Lung (tissue), 17 donors: ENCODE measurements at places on chromosomes 2 and 18. TPM values are rescaled to one million over a fixed set of nuclear protein-coding genes. Genes with fewer than 3 reads are reported as not detected.

GRCh38 chr2:29528891-29529520 lies 392.4 kb downstream of the ALK start:
- H3K36me3 ChIP-seq: no peaks in the 10 kb centered on the region
- no peaks in the 10 kb centered on the region for H3K4me1 ChIP-seq
- H3K27ac ChIP-seq: no peak overlapping the region
- DNase-seq: peak; percentile 39
- H3K4me3 ChIP-seq: no peak overlapping the region
- no peaks in the 10 kb centered on the region for H3K27me3 ChIP-seq

DNA sequence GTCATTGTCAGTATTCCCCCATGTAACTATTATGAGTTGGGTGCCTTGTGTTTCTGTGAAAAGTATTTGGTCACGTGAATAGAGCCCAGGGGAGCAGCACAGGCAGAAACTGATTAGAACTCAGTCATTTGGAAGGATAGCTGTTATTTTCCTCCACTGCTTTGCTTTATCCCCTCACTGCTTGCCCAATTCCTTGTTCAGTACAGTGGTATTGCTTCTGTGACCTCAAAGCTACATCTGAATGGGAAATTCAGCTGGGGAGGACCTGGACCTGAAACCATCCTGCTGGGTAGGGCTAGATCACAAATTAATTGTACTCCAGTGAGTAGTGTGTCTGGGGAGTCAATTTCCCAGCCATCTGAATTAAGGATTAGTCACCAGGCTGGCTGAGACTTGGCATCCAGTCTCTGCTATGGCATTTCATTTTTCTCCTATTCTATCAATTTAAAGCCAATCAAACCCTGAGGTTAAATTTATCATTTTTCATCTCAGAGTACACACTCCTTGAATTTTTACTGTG lies 1231.6 kb upstream of the GYPC start:
- H3K36me3 ChIP-seq: no peaks in the 10 kb centered on the region
- H3K4me1 ChIP-seq: no peaks in the 10 kb centered on the region
- H3K27me3 ChIP-seq: no peaks in the 10 kb centered on the region
- DNase-seq: no peak
- no peak overlapping the region for H3K27ac ChIP-seq

GRCh38 chr18:75110846-75111415 lies 98.0 kb downstream of the PTGR3 start:
- H3K36me3 ChIP-seq: no peaks in the 10 kb centered on the region
- H3K4me1 ChIP-seq: no peaks in the 10 kb centered on the region
- DNase-seq: no peak
- no peaks in the 10 kb centered on the region for H3K27me3 ChIP-seq

DNA sequence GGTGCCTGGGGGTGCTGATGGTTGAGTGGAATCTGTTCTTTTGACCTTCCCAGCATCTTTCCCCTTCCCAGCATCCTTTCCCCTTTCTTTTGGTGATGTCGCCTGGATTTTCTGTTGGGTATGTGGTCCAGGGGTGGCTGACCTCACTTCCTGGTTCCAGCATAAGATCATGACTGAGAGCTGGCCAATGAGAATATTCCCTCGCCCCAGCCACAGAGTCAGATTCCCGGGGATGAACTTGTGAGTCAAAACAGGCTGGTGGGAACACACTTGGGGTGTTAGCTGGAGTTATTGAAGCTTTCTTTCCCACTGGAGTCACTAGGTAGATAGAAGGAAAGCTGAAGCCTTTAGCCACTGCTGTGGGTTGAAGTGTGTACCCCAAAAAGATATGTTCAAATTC lies 28.0 kb upstream of the FOSL2 start:
- no peak for DNase-seq
- peaks cover 10% of the 10 kb centered on the region for H3K4me1 ChIP-seq
- H3K27me3 ChIP-seq: no peaks in the 10 kb centered on the region
- no peak overlapping the region for H3K27ac ChIP-seq

REEP1 gene
- 19.7 TPM for total RNA-seq

DNA sequence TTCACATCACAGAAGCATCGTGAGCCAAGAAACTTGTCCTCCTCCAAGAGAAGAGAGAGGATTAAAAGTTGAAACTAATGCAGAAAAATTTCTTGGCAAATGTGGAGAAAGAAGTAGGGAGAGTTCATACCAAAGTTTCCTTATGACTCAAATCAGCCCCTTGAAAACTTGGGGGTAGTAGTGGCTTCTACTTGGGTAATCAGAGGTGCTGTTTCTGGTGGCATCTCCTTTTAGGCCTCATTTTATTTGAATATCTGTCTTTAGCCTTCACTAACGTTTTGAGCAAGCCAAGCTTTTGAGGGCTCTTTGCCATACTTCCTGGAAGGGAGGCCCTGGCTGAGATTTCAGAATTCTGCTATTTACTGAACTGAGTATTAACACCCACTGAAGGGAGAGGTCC lies 515.3 kb upstream of the MEX3C start:
- no peaks in the 10 kb centered on the region for H3K27me3 ChIP-seq
- no peaks in the 10 kb centered on the region for H3K4me1 ChIP-seq
- no peaks in the 10 kb centered on the region for H3K36me3 ChIP-seq
- H3K4me3 ChIP-seq: no peak overlapping the region
- DNase-seq: no peak

DNA sequence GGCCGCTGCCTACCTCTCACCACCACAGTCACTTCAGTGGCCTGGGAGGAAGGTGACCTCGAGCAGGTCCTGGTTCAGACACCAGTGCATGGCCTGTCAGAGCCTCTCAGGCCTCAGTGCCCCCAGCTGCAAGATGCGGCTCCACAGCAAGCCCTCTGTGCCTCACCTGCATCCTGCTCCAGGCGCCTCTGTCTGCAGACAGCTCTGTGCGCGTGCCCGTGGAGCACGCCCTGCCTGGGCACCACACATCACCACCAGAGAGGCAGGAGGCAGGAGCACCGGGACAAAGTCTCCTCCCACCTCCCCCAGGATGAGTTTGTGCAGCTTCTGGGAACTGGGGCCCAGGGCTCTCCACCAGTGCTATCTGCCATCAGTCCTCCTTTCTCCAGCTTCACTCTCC lies 98.7 kb downstream of the TFCP2L1 start:
- H3K4me1 ChIP-seq: no peaks in the 10 kb centered on the region
- H3K27ac ChIP-seq: no peak overlapping the region
- DNase-seq: no peak
- H3K4me3 ChIP-seq: no peak overlapping the region
- H3K27me3 ChIP-seq: no peaks in the 10 kb centered on the region

- H3K4me3 ChIP-seq: no peak overlapping the region
- peaks cover 1% of the 10 kb centered on the region for H3K4me1 ChIP-seq
- H3K27ac ChIP-seq: no peak overlapping the region
- H3K27me3 ChIP-seq: no peaks in the 10 kb centered on the region
- H3K36me3 ChIP-seq: peaks cover 26% of the 10 kb centered on the region
These were observed 27.4 kb upstream of the MTIF2 start for GRCh38 chr2:55296393-55296792.

OBSL1 gene
- total RNA-seq: 69.6 TPM

DNA sequence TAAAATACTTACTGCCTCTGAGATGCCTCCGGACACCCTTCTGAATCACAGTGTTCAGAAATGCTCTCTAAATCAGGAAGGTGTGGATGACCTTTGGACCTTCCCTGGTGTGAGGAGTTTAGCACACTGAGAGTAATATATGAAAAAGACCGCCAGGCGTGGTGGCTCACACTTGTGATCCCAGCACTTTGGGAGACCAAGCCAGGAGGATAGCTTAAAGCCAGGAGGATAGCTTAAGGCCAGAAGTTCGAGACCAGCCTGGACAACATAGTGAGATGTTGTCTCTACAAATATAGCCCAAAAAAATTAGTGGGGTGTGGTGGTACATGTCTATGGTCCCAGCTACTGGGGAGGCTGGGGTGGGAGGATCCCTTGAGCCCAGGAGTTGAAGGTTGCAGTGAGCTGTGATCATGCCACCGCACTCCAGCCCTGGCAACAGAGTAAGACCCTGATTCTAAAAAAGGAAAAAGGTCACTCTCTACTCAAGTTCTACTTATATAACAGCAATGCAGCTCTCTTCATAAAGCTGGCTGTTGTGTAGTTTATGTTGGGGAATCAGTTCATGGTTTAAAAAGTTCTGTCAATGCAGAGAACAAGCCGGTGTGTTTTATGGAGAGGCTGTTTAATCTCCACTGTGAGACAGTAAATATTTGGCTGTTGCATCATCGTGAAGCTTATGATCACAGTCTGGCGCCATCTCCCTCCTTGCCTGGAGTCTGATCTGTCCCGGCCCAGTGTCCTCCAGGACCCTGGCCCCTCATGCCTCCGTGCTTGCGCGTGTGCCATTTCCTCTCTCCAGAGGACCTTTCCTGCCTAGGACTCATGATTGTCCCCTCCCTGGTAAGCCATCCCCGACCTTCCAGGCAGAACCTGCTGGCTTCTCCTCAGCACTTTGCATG lies 184.5 kb downstream of the FAM210A start:
- DNase-seq: peak; percentile 87
- H3K4me3 ChIP-seq: no peak overlapping the region
- no peak overlapping the region for H3K27ac ChIP-seq

MBP gene
- total RNA-seq: 64.1 TPM

SRD5A2 gene
- total RNA-seq: 5.3 TPM

GRCh38 chr18:66895631-66896030 lies 291.7 kb upstream of the CDH19 start:
- no peak overlapping the region for H3K27ac ChIP-seq
- H3K4me3 ChIP-seq: no peak overlapping the region
- no peaks in the 10 kb centered on the region for H3K4me1 ChIP-seq

GRCh38 chr18:52325997-52326396 lies 14.0 kb upstream of the DCC start:
- H3K36me3 ChIP-seq: no peaks in the 10 kb centered on the region
- no peaks in the 10 kb centered on the region for H3K27me3 ChIP-seq
- no peak overlapping the region for H3K27ac ChIP-seq
- DNase-seq: no peak

- no peak overlapping the region for H3K27ac ChIP-seq
- H3K36me3 ChIP-seq: no peaks in the 10 kb centered on the region
- DNase-seq: peak; percentile 89
- H3K27me3 ChIP-seq: no peaks in the 10 kb centered on the region
These were observed 1923.8 kb upstream of the CELF4 start for GRCh38 chr18:39489431-39489830.

ATAD2B gene
- 29.5 TPM for total RNA-seq

LRRC30 gene
- total RNA-seq: not detected

DNA sequence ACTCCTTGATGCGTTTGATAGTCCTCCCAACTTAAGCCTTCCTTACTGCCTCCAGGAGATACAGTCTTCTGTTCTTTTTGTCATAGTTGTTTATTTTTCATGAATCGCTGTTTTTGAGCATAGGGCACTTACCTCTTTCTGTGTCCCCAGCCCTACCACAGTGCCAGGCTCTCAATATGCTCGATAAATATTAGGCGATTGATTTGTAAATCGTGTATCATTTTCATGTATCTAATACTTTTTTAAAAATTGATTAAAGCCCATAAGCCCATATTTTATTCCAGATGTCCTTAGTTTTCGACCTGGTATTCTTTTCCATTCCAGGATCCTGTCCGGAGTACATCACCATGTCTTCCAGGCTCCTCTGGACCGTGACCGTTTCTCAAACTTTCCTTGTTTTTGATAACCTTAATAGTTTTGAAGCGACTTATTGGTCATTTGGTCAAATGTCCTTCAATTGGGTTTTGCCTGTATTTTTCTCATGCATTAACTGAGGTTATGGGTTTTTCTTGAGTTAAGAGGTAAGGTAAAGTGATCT lies 444 bp upstream of the MMADHC start:
- H3K4me1 ChIP-seq: peaks cover 13% of the 10 kb centered on the region
- H3K36me3 ChIP-seq: no peaks in the 10 kb centered on the region
- peak overlapping the region; percentile 99 for H3K27ac ChIP-seq
- no peak for DNase-seq
- H3K27me3 ChIP-seq: no peaks in the 10 kb centered on the region

FEV gene
- not detected for total RNA-seq

SPOPL gene
- 39.7 TPM for total RNA-seq

ABCG5 gene
- not detected for total RNA-seq

- no peak overlapping the region for H3K4me3 ChIP-seq
- no peak overlapping the region for H3K27ac ChIP-seq
- H3K27me3 ChIP-seq: no peaks in the 10 kb centered on the region
- H3K4me1 ChIP-seq: peaks cover 6% of the 10 kb centered on the region
- no peaks in the 10 kb centered on the region for H3K36me3 ChIP-seq
These were observed 227.5 kb downstream of the LDLRAD4 start for GRCh38 chr18:13446024-13446423.

GCG gene
- total RNA-seq: not detected

DNA sequence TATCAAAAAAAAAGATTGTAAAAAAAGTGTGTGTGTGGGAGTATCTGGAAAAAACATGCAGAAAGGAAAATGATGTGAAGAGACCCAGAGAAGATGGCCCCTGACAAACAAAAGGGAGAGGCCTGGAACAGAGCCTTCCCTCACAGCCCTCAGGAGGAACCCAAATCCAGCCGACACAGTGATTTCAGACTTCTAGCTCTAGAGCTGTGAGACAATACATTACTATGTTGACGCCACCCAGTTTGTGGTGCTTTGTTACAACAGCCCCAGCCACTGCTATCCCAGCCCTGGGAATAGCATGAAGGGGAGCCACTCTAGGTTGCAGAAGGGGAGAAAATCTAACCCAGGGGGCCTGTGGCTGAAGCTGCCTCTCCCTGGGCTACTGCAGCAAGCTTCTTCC lies 59.0 kb upstream of the ZBTB7C start:
- H3K27me3 ChIP-seq: no peaks in the 10 kb centered on the region
- no peaks in the 10 kb centered on the region for H3K36me3 ChIP-seq
- no peak overlapping the region for H3K27ac ChIP-seq
- no peaks in the 10 kb centered on the region for H3K4me1 ChIP-seq
- no peak overlapping the region for H3K4me3 ChIP-seq

DNA sequence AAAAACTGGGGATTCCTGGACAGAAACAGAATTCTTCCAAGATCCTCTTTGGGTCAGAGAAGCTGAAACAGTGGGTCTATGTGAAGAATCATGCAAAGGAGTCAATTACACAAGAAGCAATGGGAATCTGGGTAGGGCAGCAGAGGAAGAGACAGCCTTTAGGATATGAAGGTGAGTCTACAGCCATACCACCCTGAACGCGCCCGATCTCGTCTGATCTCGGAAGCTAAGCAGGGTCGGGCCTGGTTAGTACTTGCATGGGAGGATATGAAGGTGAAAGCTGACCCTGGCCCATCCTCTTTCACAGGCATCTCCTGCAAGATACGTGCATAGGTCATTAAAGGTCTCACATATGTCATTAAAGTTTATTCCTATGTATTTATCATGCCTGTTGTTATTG lies 1080.9 kb upstream of the FANCL start:
- H3K27ac ChIP-seq: no peak overlapping the region
- H3K4me3 ChIP-seq: no peak overlapping the region
- no peaks in the 10 kb centered on the region for H3K36me3 ChIP-seq
- no peaks in the 10 kb centered on the region for H3K27me3 ChIP-seq
- no peaks in the 10 kb centered on the region for H3K4me1 ChIP-seq
